ENCODE measurements at places on chromosomes 4 and X.

DNA sequence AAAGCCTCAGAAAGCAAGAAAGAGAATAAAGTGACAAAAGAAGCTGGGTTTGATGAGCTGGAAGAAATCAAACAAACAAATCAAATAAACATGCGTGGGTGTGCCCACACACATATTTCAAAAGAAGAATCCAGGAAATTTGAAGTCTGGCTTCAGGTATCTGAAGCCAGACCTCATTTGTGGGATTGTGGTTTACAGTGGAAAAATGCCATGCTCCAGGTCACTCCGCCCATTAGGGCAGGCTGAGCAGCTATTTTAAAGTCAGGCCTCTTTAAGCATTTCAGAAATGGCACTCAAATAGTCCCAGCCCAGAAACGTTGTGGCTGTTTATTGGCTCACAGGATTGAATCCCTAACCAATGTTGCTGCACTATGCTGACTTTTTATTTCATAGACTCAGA, 226.1 kb upstream of the F9 start:
- DNase-seq, result no peak

- DNase-seq, result no peak
Measured at GRCh38 chr4:122038896-122039295, 87.0 kb upstream of the TRPC3 start.

DNA sequence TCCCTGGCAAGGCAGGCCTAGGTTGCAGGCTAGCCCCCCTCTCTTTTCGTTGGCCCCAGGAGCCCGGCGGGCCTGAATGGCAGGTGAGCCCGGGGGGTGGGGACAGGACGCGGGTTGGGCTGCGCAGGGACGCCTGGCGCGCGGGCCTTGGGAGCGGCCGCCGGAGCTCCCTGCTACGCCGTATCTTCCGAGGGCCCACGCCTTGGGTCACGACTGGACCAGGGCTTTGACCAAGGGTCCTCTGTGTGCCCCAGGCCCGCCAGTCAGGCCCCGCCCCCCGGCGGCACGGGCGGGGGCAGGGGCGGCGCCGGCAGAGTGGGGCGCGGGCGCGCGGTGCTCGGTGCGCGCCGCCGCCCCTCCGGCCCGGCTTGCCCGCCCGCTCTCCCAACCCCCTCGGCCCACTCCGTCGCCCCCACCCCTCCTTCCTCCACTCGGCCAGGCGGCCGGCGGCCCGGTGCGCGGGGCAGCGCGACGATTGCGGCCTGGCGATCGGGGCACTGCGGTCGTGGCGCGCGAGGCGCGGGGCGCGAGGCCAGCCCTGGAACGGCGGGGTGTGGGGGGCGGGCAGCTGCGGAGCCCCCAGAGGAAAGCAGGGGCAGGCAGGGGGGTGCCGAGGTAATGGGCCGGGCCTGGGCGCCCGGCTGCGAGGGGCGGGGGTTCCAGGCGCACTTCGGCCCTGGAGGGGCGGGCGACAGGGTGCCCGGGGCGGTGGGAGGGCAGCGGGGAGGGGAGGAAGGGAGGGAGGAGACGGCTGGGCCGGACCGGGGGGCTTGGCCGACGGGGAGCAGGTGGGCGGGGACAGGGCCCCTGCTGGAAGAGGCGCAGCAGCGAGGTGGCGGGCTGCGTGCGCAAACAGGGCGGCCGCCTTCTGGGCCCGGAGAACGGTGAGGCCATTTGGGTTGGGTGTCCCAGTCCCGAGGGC, at the start of gene PRRG3:
TSS of gene PRRG3 (plus strand) at position 798 of the 922 bp plus-strand sequence. CDS start 3,357 bp downstream, outside the sequence.
- DNase-seq, result no peak

- DNase-seq, result peak; percentile 10
Measured at GRCh38 chr4:15515106-15515505, 45.4 kb downstream of the CC2D2A start.

- DNase-seq, result no peak
Measured at GRCh38 chr4:150329373-150329772, 251.1 kb downstream of the DCLK2 start.

DNA sequence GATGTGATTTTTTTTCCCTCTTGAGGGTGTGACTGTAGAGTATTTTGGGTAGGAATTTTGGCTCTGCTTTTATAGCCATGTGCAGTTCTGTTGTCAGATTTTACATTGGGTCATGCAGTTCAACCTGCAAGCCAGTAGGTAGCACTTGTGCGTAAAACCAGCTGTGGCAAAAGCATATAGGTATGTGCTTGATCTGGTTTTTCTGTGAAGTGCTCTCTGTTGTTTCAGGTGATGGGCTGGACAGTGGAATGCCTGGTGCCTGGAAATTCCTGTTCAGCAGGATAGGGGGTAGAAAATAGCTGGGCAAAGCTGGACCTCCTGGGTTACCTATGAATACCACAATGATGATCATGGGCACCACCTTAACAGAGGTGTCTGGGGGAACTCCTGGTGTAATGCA, 584.2 kb upstream of the PCDH10 start:
- DNase-seq, result no peak

DNA sequence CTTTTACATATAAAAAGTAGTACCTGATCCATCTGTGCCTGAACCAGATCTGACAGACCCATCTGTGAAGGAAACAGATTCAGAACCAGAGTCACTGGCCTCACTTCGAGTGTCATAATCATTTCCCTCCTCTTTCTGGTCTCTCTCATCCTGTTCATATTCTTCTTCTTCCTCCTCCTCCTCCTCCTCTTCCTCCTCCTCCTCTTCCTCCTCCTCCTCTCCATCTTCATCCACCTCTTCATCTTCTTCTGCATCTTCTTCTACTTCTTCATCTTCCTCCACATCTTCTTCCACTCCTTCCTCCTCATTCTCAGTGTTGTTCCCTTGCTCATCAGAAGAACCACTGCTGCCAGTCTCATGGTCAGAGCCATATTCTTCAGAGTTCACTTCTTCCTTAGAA, 12.9 kb downstream of the YTHDC1 start:
- DNase-seq, result no peak

DNA sequence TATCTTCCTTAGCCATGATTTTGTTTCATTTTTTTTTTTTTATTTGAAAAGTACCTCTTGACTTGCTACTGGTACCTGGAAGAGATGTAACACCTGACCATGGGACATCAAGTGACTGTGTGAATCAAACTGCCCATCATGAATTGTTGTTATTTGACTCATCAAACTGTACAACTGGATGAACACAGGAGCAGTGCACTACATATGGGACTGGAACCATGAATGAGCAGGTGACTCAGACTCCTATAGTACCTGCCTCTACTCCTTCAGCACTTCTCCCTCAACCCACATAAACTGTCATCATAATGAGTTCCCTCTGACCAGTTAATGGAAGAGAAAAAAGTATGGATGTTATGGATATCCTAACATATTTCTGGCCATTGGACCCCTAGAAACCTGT, 15.9 kb upstream of the UBE2D3 start:
- no peak for DNase-seq

- peak; percentile 10 for DNase-seq
Measured at GRCh38 chrX:14529290-14529989, at the start of gene GLRA2. TSS of gene GLRA2 (plus strand) at chrX:14529536. CDS start at chrX:14530058, 522 bp downstream.

DNA sequence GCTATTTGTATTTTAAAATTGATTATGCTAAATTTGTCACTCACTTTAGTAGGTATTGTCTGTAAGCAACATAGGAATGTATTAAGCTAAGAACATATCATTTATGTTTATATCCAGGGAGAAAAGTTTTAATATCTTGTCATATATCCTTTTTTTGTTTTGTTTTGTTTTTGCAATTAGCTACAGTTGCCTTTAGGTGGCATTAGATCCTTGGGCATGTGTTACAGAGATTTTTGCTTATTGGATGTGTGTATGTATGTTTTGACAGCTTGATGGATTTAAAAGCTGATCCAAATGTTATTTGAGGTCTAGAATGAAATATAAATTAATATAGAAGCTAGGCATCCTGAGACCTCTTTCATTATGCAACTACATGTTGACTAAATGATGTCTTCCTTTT, 36.1 kb upstream of the OTUD4 start:
- DNase-seq, result peak; percentile 76

GRCh38 chr4:159551281-159551680, 448.4 kb downstream of the RAPGEF2 start:
- DNase-seq, result no peak

GRCh38 chr4:138775489-138775888, 240.1 kb upstream of the NOCT start:
- no peak for DNase-seq

DNA sequence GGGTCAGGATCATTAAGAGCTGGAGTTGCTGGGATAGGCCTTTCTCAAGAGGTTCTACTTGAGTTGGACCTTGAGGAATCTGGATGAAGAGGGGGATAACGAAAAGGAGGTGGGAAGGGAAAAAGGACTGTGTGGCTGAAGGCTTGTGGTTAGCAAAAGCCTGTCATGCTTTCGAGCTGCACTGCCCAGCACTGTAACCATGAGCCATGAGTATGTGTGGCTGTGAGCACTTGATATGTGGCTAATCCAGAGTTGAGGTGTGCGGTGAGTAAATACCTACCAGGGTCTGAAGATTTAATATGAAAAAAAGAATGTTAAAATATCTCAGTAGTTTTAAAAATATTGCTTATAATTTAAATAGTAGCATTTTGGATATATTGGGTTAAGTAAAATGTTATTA, 11.4 kb downstream of the TMEM165 start:
- no peak for DNase-seq
